ENCODE measurements at places on chromosomes 6 and 20.

GRCh38 chr20:2544211-2544610, 7.8 kb downstream of the TMC2 start:
- DNase-seq = no peak

DNA sequence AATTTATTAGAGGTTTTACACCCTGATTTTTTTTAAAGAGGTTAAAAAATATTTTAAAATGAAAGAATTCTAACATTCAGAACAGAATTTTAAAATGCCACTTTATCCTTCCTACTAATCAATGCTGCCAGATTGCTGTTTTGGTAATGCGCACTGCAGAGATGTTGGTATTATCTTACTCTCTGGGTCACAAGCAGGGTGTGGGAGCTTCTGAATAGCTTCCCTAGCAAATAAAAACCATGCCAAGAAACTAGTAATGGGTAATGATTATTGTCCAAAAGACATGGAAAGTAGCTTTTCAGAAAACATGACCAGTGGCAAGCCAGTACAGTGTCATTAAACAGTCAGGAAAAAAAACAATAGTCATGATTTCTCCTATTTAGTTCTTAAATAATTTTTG, 205.4 kb downstream of the TPBG start:
- DNase-seq = no peak

DNA sequence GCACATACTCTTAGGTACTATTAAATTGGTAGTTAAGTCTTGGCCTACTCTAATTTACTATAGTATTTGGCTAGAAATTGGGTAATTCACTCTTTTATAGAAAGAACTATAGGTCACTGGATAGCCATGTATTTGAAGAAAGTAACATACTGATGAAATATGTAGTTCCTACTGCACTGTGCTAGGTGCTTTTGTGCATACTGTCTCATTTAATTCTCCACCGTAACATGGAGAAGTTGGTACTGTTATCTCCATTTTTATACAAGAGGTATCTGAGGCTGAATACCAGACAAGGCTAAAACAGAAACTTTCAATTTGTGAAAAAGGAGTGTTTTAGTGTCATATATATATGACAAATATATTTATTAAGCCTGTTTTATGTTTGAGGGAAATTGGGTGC, 29.8 kb downstream of the AFDN start:
- DNase-seq = no peak

DNA sequence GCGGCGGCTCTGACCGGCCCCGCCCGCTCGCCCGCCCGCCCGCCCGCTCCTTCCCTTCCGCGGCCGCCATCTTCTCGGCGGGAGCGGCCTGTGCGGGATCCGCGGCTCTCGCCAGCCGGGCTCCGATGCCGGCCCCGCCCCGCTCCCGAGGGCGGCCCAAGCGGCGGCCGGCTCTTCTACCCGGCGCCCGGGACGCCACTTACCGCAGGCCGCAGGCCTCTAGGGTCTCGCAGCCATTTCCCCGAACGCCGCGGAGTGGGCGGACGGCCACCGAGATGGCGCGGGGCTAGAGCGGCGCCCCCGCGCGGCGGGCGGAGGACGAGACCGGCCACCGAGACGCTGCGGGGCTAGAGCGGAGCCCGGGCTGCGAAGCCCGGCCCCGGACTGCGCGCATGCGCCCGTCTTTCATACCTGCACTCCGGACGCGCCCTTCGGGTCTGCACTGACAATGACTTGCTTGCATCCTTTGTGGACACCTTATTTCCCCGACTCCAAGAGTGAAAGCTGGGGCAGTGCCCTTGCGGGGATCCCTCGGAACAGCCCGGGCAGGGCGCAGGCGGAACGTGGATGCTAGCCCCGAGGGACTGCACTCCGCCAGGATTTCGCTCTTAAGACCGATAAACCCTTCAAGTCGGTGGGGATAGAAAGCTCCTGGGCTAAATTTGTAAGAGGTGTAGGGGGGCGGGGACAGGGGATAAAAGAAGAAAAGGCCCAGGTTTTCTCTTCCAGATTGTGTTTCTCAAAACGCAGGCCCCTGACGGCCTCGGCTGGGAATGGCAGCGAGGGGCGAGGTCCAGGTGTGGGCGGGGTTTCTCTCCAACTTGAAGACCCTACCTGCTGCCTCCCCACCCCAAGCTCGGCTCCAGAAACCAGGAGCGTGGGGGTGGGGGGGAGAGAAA, at the start of gene DIDO1:
Gene DIDO1 (minus strand): TSS at position 277 of the 899 bp plus-strand sequence.
- DNase-seq = peak; percentile 84

DNA sequence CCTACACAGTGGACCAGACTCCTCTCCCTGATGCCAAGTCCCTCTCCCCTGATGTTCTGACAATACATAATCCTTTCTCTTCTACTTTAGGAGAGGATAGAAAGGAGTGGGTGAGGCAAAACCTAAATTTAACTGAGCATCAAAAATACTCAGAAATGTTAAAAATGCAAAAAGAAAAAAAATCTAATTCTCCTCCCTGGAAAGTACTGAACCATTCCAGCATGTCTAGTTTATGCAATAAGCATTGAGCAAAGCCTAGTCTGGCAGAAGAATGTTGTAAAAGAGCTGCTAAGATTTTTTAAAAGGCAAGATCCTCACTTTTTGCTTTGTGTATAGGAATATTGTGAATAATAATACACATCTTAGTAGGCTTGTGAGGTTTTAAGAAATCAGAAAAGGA, 116.6 kb upstream of the STXBP5 start:
- DNase-seq = no peak

DNA sequence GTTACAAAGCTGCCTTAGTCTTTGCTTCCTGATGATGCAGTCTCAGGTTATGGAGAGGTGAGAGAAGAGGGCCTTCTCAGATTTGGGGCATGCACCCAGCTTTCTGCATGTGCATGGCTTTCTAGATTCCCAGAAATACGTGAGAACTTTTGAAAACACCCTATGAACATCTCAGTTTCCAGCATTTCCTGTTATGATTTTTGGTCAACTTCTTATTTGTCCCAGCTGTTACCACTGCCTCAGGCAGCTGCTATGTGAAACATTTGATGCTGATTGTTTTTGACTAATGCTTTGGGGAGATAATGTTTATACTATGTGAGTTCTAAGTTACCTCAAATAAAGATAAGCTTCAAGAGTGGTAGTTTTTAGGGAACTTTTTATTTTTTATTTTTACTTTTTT, 9.5 kb upstream of the SNAP25 start:
- DNase-seq = no peak

- no peak for DNase-seq
Observed at GRCh38 chr6:117728626-117729025, 53.4 kb downstream of the NUS1 start.

DNA sequence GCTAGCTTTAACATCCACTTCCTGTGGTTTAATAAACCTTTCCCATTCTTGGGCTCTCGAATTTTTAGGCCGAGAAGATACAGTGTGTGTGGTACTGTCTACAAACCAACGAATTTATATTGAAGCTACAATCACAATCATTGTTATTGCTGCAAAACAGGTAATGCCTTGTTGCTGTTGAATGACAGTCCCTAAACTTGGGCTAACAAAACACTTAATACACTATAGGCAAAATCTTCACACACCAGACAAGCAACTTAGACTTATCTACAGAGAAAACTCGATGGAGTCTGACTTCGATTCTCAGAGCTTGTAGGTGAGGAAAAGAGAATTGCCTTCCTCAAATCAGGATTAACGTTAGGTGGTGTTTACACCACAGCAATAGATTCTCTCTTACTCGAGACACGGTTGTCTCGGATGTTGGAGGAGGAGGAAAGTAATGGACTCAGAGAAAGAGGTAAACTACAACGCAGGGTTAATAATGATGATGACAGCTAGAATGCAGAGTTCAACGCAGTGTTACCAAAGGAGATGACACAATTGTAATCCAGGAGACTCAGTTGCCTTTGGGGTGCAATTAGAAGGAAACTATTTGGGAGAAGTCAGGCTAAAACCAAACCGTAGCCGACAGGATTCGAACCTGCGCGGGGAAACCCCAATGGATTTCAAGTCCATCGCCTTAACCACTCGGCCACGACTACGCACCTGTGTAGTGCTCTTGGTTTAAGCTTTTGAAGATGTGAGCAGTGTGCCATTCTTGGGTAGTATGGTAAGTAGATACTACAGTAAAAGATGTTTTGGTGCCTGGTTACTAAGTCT, 32.5 kb upstream of the ZNF184 start:
- peak; percentile 93 for DNase-seq

- no peak for DNase-seq
Observed at GRCh38 chr6:56815436-56815835, 139.5 kb upstream of the BEND6 start.

DNA sequence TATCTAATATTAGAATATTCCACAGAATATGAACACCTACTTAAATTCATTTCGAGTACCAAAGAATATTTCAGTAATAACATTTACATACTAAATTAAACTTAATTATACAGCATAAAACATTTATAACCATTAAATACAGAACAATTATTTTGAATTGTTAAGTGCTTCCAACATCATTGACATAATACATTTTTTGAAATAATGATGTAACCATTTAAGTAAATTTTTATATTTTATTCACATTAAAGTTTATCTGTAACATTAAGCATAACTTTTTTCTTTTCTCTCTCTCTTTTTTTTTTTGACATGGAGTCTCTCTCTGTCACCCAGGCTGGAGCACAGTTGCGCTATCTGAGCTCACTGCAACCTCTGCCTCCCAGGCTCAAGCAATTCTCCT, 44.5 kb downstream of the FUT9 start:
- no peak for DNase-seq
